ENCODE measurements at places on chromosomes 2 and 18.

- no peak for DNase-seq
Observed at GRCh38 chr2:168670478-168670877, 132.0 kb upstream of the NOSTRIN start.

DNA sequence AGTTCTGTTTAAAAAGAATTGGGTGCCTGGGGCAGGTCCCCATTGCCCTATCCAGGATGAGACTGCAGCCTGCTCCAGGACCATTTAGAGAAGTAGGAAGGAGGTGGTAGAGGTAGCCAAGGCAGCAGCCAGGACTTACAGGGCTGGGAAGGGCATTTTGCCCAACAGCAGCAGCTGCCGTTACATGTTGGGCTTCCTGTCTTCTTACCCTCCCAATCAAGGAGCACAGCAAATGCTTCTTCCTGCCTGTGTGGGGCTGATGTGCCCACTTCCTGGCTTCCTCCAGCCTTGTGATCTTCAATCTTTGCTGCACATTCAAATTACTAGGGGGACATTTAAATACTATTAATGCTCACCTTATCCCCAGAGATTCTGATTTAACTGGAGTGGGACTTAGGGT lies 112.0 kb downstream of the QPCT start:
- DNase-seq: no peak

GRCh38 chr18:47915930-47916329 lies 14.5 kb downstream of the SMAD2 start:
- DNase-seq: no peak

- DNase-seq: no peak
Observed at GRCh38 chr18:57728941-57729511, 74.1 kb downstream of the ATP8B1 start.

- DNase-seq: no peak
Observed at GRCh38 chr2:8230466-8230865, 451.4 kb upstream of the ID2 start.

All from astrocyte of the cerebellum (primary cell).